ENCODE measurements at places on chromosomes 4 and X.

DNA sequence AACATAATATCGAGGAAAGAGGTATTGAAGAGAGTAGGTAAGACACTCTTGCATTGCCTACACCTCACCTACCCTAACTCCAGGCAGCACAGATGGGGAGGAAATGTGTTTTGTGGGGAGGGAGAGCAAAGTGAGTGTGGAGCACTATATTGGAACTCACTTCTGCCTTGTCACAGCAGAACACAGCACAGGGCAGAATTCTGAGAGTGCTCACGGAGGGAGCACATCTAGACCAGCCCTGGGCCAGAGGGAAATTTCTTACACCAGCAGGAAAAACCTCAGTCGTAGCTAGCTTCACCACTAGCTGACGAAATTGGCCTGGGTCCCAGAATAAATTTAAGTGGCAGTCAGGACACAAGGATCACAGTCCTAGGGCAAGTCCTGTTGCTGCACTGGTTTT, 517.3 kb downstream of the TMA16 start:
- no peak for DNase-seq

DNA sequence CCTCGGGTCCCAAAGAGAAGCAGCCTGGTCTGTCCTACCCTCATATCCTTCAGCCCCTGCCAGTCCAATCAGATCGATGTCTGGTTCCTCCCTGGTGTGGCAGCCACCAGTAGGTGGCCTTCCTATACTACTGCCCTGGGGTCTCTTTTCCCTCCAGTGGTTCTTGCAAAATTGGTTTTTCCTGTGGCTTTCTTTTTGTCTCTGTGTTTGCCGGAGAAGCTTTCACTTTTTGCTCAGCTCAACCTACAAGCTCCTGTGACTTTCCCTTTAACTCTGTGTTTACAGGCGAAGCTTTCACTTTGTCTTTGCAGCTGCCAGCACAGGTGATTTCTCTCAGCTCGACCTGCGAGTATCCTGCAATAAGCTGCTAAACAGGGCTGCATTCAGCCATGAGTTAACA, 46.8 kb downstream of the UGT2A3 start:
- DNase-seq, result no peak

- DNase-seq, result no peak
These were observed 27.2 kb upstream of the TMSB4X start for GRCh38 chrX:12947545-12948235.

DNA sequence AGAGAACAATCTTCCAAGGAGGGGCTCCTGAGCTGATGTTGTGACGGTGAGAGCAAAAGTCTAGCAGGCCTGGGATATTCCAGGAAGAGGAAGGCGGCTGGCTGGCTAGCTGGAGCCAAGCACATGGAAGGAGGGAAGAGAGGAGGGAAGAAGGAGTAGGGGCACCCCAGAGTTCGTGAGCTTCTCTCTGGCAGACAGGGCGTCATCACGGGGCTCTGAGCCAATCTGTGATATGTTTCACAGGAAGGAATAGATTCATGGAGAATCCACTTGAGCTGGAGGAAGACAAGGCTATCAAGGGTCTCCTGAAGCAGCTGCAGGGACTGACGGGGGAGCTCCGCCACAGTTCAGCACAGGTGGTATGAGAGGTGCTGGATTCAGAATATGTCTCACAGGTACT, 73.6 kb downstream of the DHRSX start:
- DNase-seq, result no peak

DNA sequence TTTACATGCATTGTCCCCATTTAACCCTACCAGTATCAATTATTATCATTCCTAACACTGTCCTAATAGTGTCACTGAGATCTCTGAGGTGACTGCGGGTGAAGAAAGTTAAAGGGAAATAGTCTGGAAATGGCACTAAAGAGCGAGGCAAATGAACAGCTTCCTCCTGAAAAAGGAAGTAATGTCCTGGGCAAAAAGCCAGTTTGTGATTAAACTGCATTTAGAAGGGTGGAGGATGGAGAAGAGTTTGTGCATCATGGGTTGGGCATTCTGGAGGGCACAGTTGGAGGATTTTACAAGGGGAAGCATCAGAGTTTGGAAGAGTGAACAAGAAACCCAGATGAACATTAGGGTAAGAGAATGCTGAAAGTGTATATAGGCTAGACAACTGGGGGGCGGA, 60.5 kb upstream of the SLC25A4 start:
- DNase-seq, result no peak

GRCh38 chr4:98652996-98653395, 5.4 kb downstream of the TSPAN5 start:
- DNase-seq, result no peak

GRCh38 chr4:24224446-24224845, 334.6 kb upstream of the PPARGC1A start:
- no peak for DNase-seq

DNA sequence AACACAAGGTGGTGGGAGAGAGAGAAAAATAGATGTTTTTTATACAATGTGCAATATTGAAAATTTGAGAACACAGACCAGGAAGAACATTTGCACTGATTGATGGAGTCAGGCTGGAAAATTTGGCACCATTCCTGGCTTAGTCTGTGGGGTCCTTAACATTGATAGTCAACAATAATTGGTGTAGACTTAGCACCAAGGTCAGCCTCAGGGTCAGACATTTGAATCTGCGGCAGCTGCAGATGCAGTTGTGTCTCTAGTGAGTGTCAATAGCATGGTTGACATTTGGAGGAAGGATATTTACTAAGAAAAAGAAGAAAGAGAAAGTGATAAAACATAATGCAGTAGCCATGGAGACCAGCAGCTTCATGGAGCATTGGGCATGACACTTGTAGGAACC, 31.5 kb upstream of the GLRA3 start:
- no peak for DNase-seq

DNA sequence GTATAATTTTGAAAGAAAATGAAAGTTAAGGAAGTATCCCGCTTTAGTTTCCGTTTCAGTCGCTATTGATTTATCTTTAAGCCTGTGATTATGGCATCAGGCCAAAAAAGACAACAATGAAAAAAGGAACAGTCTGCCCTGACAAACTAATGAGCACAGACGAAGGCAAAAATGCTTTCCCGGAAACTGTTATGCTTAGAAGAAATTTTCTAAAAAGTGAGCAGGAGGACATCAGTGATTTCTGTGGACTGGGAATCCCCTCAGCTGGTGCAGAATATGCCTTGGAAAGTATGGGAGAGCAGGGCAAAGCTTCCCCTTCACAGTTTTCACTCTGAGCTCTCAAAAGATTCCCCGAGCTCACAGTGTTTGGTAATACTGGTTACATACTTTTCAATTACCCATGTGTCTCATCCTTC, 5.1 kb upstream of the CXCL10 start:
- no peak for DNase-seq

DNA sequence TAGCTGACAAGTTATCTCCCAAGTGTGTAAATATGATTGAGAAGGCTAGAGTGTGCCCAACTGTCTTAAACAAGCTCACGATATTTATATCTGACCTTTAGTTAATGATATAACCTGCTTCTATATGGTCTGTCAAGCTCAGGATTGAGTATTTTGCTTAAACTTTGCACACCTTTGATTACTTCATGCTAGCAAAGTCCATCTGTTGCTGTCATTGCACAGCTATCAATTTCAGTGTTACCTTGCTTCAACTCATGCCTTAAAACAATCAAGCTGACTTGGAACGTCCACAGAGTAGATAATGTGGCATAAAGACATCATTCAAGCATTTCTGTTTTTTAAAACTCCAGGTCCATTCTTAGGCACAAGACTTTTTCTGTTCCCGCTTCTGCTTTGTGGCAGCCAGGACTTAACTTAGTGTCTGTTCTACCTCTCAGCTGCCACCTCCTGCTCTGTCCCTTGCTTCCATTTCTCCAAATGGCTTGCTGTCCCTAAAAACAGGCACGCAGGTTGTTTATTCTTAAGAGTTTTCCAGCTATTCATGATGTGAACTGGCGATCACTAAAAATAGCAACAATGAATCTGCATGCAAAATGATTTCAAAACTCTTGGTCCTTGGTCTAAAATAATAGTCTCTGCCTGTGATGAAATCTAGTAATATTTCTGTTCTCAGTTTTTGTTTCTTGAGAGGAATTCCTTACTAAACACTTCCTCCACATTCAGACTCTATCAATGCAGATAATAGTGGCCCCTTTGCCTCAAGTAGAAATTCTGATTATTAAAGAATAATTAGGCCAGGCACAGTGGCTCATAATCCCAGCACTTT, 16.3 kb upstream of the NEIL3 start:
- no peak for DNase-seq

DNA sequence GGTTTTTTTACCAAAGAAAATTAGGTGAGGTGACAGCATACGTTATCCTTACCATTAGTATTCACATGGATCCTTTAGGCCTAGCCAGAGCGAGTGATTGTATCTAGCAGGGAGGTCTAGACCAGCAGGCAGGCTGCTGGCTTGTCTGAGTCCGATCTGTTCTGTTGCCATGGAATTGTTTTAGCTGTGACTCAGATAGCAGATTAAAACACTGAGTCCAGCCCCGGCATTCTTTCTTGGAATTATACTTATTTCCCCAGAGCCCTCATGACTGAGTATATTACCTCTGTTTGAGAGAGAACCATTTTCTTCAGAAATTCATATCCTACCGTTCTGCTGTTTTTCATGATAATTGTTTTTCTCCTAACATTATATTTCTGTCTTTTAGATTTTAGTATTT, 37.4 kb downstream of the OCRL start:
- no peak for DNase-seq

- peak; percentile 23 for DNase-seq
These were observed 40.4 kb downstream of the GAK start for GRCh38 chr4:891747-892146.

DNA sequence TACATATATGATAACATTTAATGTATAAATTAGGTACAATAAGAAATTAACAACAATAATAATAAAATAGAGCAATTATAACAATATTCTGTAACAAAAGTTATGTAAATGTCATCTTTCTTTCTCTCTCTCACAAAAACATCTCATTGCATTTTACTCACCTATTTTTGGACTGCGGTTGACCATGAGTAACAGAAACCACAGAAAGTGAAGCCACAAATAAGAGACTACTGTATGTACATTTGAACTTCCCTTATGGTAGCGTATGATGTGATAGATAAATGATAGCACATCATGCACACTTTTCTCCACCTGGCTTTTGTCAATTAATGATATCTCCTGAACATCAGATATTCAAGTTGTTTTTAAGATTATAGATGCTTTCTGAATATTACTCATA, 80.5 kb downstream of the HNRNPD start:
- no peak for DNase-seq

GRCh38 chr4:40419231-40419912, 84.2 kb downstream of the CHRNA9 start:
- no peak for DNase-seq

- no peak for DNase-seq
These were observed 30.1 kb upstream of the GPRIN3 start for GRCh38 chr4:89337681-89338080.

DNA sequence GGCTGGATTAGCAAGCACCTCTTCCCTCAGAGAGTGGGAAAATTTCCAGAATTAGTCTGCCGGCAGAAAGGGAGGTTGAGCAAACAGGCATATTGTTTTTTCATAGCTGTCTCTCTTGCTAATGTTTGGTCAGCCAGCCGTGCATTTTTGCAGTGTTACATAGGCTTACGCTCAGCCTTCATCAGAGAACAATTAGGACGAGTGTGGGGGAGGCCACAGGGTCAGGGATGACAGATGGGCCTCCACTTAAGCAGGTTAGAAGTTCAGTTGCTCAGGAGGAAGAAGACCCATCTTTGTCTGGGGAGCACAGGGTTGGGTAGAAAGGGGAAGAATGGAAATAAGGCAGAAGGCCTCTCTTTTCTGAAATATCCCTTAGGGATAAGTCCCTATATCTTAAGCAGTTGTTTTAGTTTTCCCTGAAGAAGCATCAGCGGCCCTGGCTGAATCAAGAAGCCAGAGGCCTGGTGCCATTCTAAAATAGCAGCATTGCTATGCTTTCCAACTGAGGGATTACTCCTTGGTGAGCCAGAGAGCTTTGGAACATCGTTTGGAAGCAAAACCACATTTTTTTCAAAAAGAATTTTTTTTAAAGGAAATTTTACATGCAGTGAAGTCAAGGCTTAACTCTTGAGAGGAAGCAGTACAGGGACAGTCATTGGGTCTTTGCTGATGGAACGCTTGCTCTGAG, 118.8 kb downstream of the SMIM20 start:
- no peak for DNase-seq

DNA sequence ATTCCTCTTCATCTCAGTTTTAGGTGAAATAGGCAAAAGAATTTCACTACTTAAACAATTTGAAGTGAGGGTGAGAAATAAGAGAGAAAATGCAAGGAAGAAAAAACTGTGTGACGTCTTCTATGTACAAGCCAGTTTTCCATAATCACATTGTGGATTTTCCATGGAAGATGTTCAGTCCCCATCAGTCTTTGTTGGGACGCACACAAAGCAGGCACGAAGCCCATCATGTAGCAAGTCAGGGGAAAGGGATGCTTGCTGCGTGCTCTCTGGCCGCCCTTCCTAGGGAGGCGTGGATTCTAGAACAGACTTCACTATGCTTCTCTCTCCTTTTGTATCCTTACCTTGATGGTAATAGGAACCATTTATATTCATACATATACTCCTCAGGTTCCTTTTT, 54.7 kb downstream of the RBPJ start:
- no peak for DNase-seq

GRCh38 chrX:118545510-118545909, 49.9 kb downstream of the DOCK11 start:
- no peak for DNase-seq

GRCh38 chr4:184846531-184846930, 20.8 kb upstream of the ACSL1 start:
- DNase-seq, result no peak

DNA sequence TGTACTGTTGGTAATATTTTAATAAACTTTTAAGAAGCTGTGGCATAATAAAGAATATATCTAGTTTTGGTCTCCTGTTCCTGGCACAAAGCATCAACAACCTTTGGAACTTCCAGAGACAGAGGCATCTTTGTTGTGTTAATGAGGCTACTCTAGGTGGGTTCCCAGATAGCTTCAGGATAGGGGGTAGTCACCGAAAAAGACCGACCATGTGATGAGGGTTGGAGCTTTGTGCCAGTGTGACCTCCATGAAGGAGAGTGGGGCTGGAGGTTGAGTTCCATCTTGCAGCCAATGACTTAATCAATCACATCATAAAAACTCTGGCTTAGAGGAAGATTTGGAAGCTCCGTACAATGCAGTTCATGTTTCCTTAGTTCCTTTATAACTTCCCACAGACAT, 9.9 kb downstream of the PPAT start:
- no peak for DNase-seq

DNA sequence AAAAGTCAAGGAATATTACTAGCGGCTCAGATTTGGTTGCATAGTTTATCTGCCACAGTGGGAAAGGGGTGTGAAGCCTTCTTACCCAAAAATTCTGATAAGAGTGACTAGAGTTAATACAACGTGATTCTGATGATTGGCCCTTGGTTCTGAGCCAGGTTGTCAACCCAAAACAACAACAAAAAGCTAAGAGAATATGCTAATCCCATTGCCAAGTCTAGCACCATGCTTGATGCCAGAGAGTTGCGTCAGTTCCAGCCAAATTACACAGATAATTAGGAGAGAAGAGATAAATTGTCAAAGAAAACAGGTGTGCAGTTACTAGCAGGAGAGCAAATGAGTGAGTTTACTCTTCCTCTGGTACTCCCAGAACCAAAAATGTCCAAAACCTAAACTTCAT, 287.4 kb upstream of the AGA start:
- no peak for DNase-seq
